ENCODE measurements at places on chromosomes 6 and 20.

DNA sequence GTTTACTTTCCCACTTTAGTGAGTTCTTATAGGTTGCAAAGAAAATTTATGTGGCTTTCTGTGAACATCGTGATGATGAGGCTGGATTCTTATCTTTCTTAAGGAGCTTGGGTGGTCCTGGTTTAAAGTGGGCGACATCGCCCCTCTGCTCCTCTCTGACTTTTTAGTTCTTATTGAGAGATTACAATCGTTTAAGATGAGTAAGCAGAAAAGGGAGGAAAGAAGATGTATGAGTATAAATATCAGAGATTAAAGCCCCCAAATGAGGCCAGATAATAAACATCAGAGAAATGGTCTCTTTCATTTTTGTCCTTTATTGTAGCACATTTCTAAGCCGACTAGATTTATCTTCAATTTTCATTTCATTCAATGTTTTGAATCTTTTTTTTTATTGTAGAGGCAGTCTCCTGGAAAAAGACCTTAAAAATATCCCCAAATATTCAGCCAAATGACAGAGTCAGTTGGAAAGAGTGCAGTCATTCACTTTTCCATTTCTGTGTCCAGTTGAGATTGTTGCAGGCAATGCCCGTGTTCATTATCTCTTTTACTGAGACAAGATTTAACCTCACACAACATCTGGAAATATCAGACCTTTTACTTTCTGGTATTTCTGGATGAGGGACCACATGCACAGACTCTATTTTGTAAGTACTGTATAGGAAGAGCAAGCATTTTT lies 62.0 kb upstream of the PDE7B start:
- no peak for DNase-seq

DNA sequence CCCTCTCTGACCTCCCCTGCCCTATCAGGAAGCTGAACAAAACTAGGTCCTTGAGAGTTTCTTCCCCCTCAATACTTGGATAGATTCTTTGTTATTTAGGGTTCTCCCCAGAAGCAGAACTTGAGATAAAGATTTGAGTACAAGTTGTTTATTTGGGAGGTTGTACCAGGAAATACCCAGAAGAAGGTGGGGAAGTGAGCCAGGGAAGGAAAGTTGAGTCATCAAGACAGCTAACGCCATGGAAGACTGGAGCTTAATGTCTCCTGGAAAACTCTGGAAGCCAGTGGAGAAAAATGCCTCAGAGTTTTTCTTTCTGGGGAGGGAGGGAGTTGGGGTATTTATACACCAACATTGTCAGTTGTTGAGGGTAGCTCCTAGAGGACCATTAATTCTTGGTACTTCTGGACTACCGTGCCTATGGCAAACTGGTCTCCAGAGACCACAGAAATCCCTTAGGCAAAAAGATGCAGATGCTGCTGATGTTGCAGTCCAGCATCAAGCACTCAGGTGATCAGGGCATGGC lies 102.6 kb upstream of the ZFP64 start:
- no peak for DNase-seq

DNA sequence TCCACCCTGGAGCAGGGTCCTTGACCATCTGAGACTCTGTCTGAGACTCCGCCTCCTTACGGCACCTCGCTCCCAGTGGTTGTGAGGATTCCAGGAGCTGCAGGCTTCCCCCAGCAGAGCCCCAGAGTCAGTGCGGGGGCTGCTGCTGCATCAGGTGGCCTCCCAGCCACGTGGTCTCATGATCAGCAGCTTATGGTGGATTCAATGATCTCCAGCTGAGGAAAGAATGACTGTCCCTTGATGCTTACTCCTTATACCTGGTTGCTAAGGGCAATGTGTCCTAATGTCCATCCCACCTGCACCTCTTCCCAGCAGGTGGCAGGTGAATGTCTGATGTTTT lies 40.0 kb downstream of the SLC22A1 start:
- no peak for DNase-seq

DNA sequence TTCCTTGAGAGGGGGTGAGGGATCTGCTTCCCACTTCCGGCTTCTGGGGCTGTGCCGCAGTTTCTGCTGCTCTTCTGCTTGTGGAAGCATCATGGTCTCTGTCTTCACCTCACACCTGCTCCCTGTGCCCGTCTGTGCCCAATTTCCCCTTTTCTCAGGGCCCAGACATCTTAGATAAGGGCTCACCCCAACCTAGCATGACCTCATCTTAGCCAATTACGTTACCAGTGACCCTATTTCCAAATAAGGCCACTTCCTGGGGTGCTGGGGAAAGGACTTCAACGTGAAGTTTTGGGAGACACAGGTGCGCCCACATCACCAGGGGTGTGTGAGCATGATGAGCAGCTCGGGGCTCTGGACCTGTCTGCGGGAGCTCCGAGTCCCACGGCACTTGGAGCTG lies 20.7 kb upstream of the RBBP8NL start:
- DNase-seq: no peak

- DNase-seq: no peak
Observed at GRCh38 chr6:44300292-44300823, 12.8 kb downstream of the AARS2 start.
